ENCODE measurements at places on chromosomes 4 and X. TPM values are rescaled to one million over a fixed set of nuclear protein-coding genes. Genes with fewer than 3 reads are reported as not detected.

SSX4B gene
- not detected for total RNA-seq

TRIM75 gene
- not detected for total RNA-seq

PDE5A gene
- total RNA-seq, result 0.22 TPM

- peak; percentile 79 for DNase-seq
These were observed 44.8 kb downstream of the SMS start for GRCh38 chrX:21985332-21985777.

DNA sequence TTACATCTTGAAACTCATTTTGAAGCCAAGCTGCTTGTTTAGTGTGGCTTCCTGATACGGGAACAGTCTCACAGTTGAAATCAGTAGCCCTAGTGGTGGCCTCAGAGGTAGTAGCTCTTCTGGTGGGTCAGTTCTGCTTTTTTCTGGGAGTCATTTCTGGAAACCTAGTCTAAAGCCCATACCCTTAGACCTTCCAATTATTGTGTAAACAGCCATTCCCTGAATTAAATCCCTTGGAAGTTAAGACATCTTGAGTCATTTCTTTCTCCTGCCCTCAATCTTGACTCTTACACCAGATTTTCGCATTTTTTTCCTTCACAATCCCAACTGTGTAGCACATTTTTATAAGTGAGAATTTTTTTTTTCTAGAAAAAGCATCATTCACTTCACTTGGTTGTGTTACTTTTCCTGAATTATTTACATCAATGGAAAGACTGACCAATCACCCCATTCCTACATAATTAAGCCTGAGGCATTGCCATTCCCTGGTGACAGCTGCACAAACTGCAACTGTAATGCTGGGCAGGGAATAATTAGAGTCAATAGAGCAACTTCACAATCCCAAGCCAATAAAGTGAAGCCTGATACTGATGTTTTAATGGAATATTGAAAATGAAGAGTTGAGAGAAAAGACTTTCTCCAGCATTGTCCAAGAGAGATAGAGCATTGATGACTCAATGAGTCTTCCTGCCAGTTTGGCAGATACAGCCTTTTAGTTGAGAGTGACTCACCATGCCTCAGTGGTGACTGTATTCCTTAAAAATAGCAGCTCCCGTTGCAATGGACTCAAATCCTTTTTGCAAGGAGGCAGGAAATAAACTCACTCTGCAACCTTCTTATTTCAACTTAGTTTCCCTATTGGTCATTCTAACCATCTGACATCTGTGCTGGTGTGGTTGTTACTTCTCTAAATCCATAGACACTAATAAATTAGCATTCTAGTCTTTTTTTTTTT, 13.0 kb upstream of the SEPSECS start:
- no peak for DNase-seq

DNA sequence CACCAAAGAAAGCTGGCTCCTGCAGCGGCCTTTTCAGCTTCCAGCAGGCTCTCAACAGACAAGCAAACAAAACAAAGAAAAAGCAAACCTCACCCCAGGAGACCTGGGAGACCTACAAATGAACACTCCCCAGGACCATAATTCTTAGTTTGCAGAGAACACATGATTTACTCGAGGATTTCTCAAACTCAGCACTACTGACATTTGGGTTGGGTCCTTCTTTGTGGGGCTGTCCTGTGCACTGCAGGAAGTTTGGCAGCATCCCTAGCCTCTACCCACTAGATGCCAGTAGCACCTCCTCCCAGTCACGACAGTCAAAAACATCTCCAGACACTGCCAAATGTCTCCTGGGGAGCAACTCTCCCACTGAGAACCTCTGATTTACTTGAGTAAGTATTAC, 21.9 kb downstream of the APOO start:
- no peak for DNase-seq

GRCh38 chrX:14029425-14030173, at the start of gene GEMIN8:
Gene GEMIN8 (minus strand): TSS chrX:14029892. CDS start chrX:14021478, 8,414 bp downstream.
- DNase-seq, result peak; percentile 86
